ENCODE measurements at places on chromosomes 12 and 14.

DNA sequence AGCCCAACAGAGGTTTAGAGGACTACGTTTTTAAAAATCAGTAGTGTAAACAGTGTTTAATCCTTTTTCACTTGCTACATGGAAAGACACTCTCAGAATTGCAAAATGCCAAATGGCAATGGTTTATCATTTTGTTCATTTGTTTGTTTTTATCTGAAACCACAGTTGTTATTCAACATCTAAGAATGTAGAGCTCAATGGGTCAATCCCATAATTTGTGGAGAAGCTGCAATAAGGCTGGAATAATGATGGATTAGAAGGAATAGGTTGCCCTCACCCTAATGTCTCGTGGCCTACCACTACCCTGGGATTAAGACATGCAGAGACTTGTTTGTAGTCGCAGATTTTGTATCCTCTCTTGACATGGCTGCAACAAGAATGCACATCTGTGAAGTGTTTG lies 115.7 kb downstream of the LLPH start:
- H3K4me3 ChIP-seq = no peak overlapping the region
- no peak overlapping the region for H3K27ac ChIP-seq
- no peaks in the 10 kb centered on the region for H3K36me3 ChIP-seq
- H3K4me1 ChIP-seq = no peaks in the 10 kb centered on the region
- no peak for DNase-seq
- peaks cover 7% of the 10 kb centered on the region for H3K27me3 ChIP-seq

DNA sequence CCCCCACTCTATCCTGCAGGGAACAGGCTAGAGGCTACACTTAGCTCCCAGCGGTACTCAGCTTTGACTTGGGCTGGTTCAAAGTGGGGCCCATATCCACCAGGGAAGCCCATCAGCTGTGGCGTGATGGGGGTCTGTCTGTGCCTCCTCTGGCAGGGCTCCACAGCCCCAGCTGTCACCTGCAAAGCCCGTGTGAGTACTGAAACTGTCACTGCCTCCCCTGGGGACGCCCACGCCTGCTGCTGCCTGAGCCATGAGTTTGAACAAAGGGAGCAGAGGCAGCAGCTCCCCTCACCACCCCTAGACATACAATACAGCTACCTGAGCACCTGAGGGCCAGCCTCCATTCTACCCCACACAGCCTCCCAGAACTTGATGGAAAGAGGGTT lies 5.0 kb downstream of the REM2 start:
- no peak overlapping the region for H3K27ac ChIP-seq
- H3K4me1 ChIP-seq = peaks cover 26% of the 10 kb centered on the region
- H3K27me3 ChIP-seq = peaks cover 7% of the 10 kb centered on the region

DNA sequence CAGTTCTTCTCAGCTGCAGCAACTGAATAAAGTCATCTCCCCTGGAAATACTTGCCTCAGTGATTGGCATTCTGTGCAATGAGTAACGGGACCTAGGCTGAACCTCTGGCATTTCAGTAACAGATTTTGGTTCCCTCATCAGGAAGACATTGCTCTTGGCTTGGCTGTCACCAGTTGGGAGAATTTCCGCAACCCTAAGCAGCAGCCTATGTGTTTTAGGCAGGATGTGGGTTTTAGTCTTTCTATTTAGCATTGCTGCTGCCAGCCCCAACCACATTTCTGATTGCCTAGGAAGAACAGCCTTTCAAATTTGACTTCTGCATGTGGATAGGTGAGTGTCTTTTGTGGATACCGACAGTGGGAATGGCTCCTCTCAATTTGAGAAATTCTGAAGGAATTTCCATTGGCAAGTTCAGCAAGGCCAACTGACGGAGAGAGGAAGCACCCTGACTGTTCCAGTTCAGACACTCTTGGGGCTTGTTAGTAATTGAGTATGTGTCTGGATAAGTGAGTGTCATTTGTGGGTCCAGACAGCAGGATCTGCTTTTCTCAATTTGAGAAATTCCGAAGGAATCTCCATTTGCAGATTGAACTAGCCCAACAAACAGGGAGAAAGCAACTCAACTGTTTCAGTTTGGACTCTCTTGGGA lies 19.0 kb upstream of the CLEC2A start:
- peaks cover 2% of the 10 kb centered on the region for H3K27me3 ChIP-seq
- peak overlapping the region; percentile 49 for H3K4me3 ChIP-seq

DNA sequence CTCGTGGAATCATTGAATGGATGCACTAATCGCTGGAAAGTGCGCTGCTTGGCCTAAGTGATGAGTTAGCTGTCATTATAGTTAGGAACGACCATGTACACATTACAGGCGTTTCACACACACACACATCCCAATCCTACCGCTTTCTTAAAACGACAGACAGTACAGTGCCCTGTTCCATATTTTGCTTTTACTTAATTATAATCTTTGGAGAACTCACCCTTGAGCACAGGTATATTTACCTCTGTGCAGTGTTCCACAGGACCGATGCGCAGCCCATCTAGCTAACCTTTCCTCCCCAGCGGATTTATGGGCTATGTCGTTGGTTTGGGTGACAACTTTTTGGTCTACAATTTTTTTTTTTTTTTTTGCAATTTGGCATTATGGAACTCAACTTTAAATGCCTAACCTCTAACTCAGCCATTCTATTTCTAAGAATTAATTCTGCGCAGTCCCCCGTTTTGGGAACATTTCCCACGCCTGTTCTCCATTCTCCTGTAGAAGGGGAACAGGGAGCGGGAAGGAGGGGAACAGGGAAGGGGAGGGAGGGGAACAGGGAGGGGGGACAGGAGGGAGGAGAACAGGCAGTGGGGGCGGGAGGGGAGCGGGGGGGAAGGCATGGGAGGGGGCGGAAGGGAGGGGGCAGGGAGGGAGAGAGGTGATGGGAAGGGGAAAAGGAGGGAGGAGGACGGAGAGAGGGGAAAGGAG lies 663 bp upstream of the ULK1 start:
- DNase-seq = no peak
- peaks cover 5% of the 10 kb centered on the region for H3K27me3 ChIP-seq
- no peak overlapping the region for H3K27ac ChIP-seq
- peaks cover 6% of the 10 kb centered on the region for H3K4me1 ChIP-seq
- peak overlapping the region; percentile 8 for H3K4me3 ChIP-seq

DNA sequence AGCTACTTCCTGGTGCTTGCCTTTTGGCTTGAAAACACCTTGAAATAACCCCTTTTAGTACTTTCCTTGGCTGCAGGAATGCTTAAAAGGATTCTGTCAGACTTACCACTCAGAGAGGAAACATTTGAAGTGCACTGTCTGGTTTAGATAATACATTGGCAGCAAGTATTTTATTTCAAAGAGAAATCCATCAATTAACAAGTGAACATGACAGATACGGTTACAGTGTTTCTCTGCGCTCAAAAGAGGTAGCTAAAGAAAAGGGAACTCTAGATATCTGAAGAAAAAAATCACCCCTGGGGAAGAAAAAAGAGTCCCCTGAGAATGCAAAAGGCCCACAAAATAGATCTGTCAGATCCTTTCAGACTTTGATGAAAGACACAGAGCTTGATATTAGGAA lies 421.9 kb downstream of the LRFN5 start:
- no peak overlapping the region for H3K27ac ChIP-seq
- DNase-seq = no peak
- no peaks in the 10 kb centered on the region for H3K36me3 ChIP-seq
- no peak overlapping the region for H3K4me3 ChIP-seq
- no peaks in the 10 kb centered on the region for H3K27me3 ChIP-seq
- H3K4me1 ChIP-seq = no peaks in the 10 kb centered on the region

DNA sequence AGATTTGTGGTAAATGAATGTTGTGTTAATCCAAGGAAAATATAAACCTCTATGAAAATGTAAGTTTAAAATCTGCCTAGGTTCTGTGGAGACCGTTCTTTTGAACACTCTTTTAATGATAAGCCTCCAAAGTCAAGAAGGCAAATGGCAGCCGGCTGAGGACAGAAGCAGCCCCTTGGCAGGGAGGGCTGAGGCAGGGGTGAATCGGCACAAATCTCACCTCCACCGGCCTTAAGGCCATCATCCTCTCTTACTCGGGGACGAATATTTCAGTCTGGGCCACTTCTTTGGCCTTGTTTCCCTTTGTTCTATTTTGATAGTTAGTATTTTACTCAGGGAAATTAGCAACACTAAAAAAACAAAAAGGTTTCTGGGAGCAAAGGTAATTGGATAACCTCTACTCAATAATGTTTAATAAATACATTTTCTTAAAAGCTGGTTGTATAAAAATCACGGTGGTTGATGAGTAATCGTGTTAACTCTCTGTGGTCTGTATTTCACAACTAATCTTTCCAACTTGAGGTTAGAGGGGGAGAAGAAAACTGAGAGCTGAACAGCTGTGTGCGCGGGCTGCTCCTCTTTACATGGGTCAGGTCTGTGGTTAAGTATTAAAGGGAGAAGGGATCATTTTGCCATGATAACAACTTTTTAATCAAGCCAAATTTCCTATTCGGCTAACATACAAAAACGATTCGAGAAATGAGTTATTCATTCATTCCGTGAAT lies 18.6 kb downstream of the LGMN start:
- peaks cover 60% of the 10 kb centered on the region for H3K27me3 ChIP-seq
- H3K36me3 ChIP-seq = peaks cover 5% of the 10 kb centered on the region
- no peak overlapping the region for H3K27ac ChIP-seq
- DNase-seq = no peak

GRCh38 chr14:61705017-61705416 lies 9.7 kb downstream of the HIF1A start:
- no peak overlapping the region for H3K4me3 ChIP-seq
- peaks cover 42% of the 10 kb centered on the region for H3K36me3 ChIP-seq
- H3K27ac ChIP-seq = no peak overlapping the region
- DNase-seq = no peak
- H3K4me1 ChIP-seq = peaks cover 67% of the 10 kb centered on the region

GRCh38 chr12:116528498-116528897 lies 30.7 kb upstream of the MAP1LC3B2 start:
- H3K27ac ChIP-seq = no peak overlapping the region
- H3K36me3 ChIP-seq = no peaks in the 10 kb centered on the region
- H3K27me3 ChIP-seq = peaks cover 25% of the 10 kb centered on the region

DNA sequence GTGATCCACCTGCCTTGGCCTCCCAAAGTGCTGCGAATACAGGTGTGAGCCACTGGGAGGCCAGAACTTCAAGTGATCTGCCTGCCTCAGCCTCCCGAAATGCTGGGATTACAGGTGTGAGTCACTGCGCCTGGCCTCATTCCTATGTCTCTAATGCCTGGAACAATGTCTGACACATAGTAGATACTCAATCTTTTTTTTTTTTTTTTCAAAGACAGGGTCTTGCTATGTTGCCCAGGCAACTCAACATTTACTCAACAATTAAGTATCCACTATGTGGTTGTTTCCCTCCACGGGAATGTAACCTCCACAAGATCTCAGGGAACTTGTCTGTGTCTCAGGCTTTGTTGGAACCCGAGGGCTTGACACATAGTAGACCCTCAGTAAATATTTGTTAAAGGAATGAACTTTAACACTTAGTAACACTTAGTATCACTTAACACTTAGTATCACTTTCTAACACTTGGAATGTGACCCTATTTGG lies 3.0 kb upstream of the TMEM120B start:
- no peak for DNase-seq
- peaks cover 16% of the 10 kb centered on the region for H3K4me1 ChIP-seq
- peaks cover 8% of the 10 kb centered on the region for H3K27me3 ChIP-seq
- H3K36me3 ChIP-seq = no peaks in the 10 kb centered on the region
- no peak overlapping the region for H3K27ac ChIP-seq

GRCh38 chr12:11580125-11580751 lies 69.2 kb upstream of the ETV6 start:
- H3K27ac ChIP-seq = no peak overlapping the region
- peaks cover 14% of the 10 kb centered on the region for H3K4me1 ChIP-seq
- peaks cover 39% of the 10 kb centered on the region for H3K27me3 ChIP-seq
- no peak for DNase-seq
- no peak overlapping the region for H3K4me3 ChIP-seq
- no peaks in the 10 kb centered on the region for H3K36me3 ChIP-seq

DNA sequence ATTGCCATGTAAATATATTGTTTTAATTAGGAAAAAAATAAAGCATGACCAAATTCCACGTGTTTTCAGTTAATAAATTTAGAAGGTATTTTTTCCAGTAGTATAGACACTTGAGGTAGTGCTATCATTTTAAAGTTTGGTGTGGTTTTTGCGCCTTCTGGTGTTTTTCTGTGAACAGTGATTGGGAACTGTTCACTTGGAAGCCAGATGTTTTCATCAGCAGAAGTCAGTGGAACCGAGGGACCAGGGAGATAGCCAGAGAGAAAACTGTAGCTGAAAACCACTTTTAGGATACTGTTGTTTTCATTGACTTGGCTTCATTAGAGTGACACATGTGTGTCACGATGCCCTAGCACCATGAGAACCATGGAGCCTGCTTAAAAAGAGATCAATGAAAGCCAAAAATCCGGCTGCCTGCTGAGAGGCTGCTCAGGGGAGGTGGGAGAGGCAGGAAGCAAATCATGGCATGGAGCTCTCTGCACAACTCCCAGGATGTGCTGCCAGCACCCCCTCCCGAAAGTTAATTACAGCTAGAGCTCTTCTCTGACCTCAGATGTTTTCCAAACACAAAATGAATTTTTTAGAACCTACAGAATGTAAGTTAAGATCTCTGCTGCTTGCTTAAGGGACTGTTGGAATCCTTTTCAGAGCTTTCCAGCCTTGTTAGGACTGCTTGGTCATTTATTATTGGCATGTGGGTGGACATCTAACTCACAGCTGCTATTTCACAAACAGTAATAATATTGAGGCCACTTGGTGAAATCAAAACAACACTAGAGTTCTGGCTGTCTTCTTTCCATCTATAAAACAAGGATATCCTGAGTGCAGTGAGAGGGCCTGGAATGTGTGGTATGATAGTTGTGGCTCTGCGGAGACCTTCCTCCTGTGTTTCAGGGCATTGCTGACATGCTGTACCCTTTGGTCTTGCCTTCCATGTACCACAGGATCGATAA lies 192.3 kb downstream of the ANO4 start:
- no peaks in the 10 kb centered on the region for H3K27me3 ChIP-seq
- H3K4me3 ChIP-seq = no peak overlapping the region
- H3K36me3 ChIP-seq = no peaks in the 10 kb centered on the region
- H3K27ac ChIP-seq = no peak overlapping the region
- peaks cover 3% of the 10 kb centered on the region for H3K4me1 ChIP-seq

DNA sequence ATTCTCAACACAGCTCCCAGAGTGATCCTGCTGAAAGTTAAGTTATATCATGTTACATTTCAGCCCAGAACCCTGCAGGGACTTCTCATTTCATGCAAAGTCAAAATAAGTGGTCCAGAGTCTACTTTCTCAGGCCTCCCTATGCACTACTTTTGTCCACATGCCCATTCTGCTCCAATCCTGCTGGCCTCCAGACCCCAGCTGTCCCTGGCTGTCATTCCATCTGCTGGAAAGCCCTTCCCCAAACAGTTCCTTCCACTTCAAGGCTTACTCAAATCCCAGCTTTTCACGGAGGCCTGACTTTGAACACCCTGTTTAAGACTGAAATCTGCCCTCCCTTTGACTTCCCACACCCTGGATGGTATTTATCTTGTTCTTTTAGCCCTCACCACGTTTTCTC lies 109.8 kb upstream of the DNM1L start:
- H3K4me3 ChIP-seq = no peak overlapping the region
- DNase-seq = no peak
- no peak overlapping the region for H3K27ac ChIP-seq
- H3K4me1 ChIP-seq = peaks cover 17% of the 10 kb centered on the region

GRCh38 chr14:24195186-24196070 lies at the start of gene TM9SF1:
Gene TM9SF1 (minus strand): TSS chr14:24195441. CDS start chr14:24195019, 422 bp downstream.
- peak within 1 kb of the TSS; percentile 97 for H3K27ac ChIP-seq
- H3K4me1 ChIP-seq = peaks cover 38% of the 10 kb centered on the region
- H3K27me3 ChIP-seq = no peaks in the 10 kb centered on the region
- H3K36me3 ChIP-seq = peaks cover 49% of the 10 kb centered on the region
- H3K4me3 ChIP-seq = peak within 1 kb of the TSS; percentile 98
- DNase-seq = peak; percentile 84

GRCh38 chr12:29316752-29317151 lies 64.2 kb downstream of the ERGIC2 start:
- no peaks in the 10 kb centered on the region for H3K36me3 ChIP-seq
- no peak overlapping the region for H3K4me3 ChIP-seq
- peaks cover 4% of the 10 kb centered on the region for H3K27me3 ChIP-seq

Data from activated T-helper 2 cell treated with anti-CD3 and anti-CD28 coated beads, Interferon-gamma antibody, Interleukin-2, Interleukin-4, amounts not matched to agents 10 μg/mL and 5 μg/mL and 100 μg/mL, durations not matched to agents 14 hours and 24 hours and 36 hours (primary cell).